ENCODE measurements at places on chromosomes 5 and 9.

DNA sequence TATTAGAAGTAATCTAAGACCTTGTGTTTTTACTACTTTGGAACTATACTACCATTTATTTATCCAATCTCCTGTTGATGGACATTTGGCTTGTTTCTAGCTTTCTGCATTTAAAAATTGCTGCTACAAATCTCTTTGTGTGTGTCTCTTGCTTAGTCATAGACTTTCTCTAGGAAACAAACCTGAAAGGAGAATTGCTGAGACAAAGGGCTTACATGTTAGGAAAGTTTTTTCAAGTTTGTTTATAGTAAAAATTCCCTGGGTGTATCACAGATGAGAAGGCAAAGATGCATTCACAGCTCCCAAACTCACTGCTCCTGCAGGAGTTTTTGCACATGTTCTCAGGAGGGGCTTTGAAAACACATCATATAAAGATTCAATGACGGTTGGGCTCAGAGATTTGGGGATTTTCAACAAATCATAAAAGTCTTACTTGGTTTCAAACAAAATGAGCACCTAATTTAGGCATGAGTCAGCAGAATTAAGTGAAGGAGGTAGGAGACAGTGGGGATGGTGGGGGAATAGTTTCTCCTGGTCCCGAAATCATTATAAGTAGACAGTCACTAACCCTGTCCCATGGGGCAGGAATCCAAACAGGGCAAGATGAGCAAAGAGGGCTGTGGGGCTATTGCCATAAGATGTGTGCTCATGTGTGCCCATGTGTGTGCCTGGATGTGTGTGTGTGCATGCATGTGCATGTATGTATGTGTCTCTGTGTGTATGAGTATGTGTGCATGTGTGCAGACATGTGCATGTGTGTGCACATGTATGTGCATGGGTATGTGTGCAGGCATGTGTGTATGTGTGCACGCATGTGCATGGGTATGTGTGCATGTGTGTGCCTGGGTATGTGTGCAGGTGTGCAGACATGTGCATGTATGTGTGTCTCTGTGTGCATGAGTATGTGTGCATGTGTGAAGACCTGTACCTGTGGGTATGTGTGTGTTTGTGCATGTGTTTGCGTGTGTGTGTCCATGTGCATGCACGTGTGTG lies 43.4 kb upstream of the S1PR3 start:
- DNase-seq = no peak

GRCh38 chr9:116045083-116045482 lies 108.5 kb upstream of the PAPPA start:
- no peak for DNase-seq

DNA sequence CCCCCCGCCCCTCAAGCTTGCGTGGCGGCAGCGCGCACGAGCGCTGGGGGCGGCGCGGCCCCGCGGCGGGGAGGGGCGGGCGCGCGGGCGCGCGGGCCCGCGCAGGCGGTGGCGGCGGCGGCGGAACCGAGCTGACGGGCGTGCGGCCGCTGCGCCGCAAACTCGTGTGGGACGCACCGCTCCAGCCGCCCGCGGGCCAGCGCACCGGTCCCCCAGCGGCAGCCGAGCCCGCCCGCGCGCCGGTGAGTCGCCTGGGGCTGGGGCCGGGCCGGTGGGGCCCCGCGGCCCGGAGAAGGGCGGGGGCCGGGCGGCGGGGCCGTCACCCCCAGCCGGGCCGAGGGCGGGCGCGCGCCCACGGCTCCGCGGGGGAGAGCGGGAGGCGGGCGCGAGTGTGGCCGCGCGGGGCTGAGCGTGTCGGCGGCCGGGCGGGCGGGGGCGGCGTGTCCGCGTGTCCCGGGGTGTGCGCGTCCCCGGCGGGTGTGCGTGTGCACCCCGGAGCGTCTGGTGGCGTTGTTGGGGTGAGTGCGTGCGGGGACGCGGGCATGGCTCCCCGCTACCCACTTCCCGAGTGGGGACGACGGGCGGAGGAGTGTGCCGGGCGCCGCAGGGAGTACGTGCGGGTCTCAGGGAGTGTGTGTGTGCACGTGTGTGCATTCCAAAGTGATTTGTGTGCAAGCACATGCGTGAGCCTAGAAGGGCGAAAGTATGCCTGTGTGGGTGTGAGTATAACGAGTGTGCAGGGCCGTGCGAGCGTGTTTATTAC lies at the start of gene NEK6:
Gene NEK6 (plus strand): TSS at position 106 of the 763 bp plus-strand sequence. CDS start 44,016 bp downstream, outside the sequence.
- DNase-seq = peak; percentile 89

GRCh38 chr9:105444130-105444529 lies 3.7 kb upstream of the FSD1L start:
- DNase-seq = no peak

- no peak for DNase-seq
Observed at GRCh38 chr9:13942695-13943094, 371.2 kb downstream of the NFIB start.

DNA sequence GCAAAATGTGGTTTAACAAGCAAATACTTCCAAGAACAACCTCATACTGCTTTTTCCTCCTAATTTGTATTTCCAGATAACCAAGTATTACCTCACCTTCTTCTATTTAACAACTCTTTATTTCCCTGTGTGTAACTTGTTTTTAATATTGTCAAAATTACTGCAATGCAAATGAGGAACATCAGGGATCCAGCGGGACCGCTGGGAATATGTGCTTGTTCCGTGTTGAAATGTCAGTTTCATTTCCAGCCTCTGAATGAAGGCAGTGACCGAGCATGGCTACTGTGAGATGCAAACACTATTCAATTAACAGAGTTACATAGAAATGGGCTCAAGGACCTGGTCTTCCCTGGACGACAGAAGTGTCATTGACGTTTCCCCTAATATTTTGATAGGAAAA lies 110.8 kb upstream of the CTSL start:
- no peak for DNase-seq

DNA sequence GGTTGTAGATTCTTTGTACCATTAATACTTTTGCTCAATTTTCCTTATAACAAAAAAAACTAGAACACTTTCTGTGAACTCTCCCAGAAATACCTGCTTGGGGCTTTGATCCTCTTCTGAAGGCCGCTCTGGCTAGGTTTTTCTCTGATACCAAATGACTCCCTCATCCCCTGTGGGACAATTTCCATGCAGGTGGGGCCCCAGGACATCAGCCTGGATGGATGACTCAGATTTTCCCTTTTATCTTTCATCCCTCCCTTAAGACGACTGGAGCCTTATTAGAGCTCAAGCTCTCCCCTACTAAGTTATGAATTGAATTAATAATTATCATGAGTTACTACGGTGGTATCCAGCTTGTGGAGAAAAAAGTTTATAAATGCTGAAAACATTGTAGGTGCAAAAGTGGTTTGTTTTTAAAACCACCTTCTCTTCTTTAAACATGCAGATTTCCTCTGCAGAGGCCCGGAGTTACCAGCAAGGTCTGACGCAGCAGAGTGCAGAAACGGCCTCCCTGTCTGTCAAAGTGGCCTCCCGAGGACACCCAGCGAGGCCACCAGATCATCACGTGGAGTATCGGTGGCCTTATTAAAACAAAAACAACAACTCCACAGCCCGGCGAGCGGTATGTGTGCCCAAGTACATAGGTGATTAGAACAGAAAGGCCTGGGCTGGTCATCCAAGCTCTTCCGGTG lies 50.8 kb upstream of the IRX4 start:
- no peak for DNase-seq

DNA sequence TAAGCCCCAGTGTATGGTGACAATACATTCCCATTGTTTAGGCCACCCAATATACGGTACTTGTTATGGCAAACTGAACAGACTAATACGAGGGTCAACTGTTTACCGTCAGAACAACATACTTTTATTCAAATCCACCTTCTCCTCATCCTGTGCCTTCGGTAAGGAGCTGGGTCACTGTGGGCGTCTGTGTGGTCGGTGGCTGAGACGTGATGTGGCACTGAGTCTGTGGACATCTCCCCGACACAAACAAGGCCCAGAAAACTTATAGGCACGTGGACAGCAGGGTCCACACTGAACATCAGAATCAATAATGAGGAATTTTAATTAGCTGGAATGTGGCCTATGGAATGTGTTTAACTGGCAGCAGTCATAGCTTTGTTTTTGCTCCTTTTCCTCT lies 154.3 kb upstream of the IRX2 start:
- DNase-seq = peak; percentile 6

DNA sequence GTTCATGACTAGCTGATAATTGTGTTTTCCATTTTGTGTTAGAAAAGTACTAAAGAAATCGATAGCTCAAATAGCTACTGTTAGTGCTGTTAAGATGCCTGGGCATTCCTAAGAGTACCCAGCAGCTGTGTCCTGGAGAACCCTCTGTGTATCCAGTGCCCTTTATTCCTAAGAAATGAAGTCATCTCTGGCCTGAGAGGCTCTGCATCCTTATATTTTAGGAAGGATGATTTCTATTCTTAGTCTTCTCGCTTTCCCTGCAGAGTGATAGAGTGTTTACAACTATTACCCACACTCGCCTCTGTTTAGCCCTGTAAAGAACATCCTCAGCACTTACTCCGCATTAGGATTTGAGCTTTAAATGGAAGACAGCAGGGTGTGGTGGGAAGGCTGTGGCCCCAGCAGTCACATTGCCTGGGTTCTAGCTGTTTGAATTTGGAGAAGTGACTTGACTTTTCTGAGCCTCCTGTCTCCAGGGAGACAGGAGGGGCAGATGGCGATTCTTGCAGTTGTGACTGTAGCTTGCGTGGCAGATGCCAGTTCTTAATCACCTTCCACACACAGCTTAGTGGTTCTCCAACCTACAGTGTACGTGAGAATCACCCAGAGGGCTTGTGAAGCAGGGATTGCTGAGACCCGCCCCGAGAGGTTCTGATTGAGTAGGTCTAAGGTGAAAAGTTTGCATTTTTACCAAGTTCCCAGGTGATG lies 177.2 kb upstream of the PITX1 start:
- no peak for DNase-seq

DNA sequence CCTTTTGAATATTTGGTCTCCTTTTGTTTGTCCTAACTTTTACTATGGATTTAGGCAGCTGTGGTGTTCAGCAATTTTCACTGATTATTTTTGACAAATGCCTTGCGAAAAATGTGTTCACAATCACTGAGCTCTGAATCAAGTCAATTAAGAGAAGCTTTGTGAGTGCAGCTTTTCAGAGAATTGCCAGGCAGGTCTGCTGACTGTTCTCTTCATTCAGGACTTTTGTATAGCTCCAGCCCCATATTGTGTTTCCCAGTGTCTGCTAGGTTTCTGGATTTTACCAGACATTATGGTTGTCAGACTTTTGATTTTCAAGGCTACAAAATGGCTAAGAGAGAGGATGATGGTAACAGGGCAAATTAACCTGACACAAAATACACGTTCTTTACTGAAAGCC lies 1055.9 kb downstream of the CDH18 start:
- DNase-seq = no peak

- no peak for DNase-seq
Observed at GRCh38 chr5:114250536-114250935, 111.3 kb upstream of the KCNN2 start.

DNA sequence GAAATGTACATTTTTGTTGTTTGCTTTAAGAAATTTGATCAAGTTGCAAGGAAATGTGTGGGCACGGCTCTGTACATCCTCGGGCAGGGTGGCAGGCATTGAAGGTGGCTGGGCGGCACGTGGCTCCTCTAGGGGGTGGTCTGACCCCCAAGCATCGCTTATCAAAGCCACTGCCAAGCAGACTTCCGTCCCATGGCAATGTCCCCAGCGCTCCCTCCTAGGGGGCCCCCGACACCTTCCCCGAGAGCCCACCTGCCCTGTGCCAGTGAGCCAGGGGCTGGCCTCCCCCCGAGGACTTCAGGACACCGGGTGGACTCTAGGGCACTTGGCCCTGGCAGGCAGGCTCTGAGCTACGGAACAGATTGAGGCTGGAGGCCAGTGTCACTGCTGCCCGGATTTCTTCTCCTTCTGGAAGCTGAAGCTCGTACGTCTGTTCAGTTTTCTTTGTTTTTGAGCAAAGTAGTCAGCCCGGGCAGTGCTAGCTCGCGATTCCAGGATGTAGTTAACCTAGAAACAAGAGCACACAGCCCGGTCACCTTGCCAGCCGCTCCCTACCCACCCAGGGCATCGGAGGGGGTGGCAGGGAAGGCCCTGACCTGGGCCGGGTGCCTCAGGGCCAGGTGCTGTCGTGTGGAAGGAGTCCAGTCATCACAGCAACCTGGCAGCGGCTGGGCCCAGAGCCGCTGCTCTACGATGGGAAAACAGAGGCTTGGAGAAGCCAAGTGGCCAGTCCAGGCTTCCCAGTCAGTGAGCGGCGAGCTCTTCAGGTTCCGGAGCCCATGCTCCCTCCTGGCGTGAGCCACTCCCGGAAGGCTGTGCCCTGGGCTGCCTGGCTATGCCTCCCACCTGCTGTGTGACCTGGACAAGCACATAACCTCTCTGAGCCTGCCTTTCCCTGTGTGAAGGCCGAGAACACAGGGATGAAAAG lies 177.1 kb downstream of the GAPVD1 start:
- peak; percentile 44 for DNase-seq

- DNase-seq = no peak
Observed at GRCh38 chr9:17832812-17833211, 253.9 kb downstream of the SH3GL2 start.

DNA sequence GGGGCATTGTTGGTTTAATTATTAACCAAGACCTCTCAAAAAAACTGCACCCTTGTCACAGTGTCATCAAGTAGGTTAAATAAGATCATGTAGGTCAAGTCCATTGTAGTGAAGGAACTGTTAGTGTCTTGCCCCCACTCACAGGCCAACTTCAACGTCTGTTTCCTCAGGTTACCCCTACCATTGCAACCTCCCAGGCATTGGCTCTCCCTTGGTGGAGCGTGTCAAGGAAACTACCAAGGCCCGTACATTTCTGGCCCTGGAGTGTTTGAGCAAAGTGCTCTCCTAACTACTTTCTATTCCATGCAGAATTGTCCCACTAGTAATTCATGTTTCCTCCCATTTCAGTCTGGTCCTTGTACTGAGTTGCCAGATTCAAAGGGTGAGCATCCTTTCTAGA lies 167.5 kb downstream of the MEF2C start:
- DNase-seq = no peak

GRCh38 chr9:133754688-133755227 lies 16.6 kb upstream of the SARDH start:
- DNase-seq = no peak

GRCh38 chr5:54440456-54440893 lies 15.0 kb upstream of the HSPB3 start:
- DNase-seq = no peak

- DNase-seq = peak; percentile 49
Observed at GRCh38 chr5:5078009-5078897, 61.9 kb upstream of the ADAMTS16 start.

DNA sequence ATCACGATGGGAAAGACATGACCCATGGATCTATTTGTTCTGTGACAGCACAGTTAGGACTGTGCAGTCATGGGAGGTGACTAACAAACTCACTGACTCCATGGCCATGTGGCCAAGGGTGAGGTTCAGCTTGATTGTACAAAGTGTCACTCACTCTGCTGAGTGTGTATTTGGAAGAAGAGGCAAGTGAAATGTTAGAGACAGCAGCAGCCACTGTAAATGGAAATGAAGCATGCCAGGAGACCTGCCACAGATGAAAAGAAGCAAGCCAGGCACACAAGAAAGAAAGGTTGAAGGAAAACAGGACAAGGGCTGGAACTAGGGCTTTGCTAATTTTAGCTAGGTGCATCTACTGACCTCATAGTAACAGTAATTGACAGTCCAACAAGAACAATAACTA lies 42.7 kb upstream of the PALM2AKAP2 start:
- no peak for DNase-seq
